T-helper 9 cell (primary cell): ENCODE measurements at places on chromosomes 1 and 21.

DNA sequence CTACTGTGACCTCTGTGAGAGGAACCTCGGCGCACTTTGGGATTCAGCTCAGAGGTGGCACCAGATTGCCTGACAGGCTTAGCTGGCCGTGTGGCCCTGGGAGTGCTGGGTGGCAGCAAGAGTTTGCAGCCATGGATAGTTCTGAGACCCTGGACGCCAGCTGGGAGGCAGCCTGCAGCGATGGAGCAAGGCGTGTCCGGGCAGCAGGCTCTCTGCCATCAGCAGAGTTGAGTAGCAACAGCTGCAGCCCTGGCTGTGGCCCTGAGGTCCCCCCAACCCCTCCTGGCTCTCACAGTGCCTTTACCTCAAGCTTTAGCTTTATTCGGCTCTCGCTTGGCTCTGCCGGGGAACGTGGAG lies 67.5 kb downstream of the DISC1 start:
- no peak for DNase-seq

GRCh38 chr1:168617974-168618750 lies 41.8 kb downstream of the XCL1 start:
- DNase-seq, result no peak

- DNase-seq, result no peak
Observed at GRCh38 chr1:178745260-178745659, 20.2 kb downstream of the RALGPS2 start.

GRCh38 chr21:44842721-44843445 lies 25.0 kb upstream of the SUMO3 start:
- no peak for DNase-seq

DNA sequence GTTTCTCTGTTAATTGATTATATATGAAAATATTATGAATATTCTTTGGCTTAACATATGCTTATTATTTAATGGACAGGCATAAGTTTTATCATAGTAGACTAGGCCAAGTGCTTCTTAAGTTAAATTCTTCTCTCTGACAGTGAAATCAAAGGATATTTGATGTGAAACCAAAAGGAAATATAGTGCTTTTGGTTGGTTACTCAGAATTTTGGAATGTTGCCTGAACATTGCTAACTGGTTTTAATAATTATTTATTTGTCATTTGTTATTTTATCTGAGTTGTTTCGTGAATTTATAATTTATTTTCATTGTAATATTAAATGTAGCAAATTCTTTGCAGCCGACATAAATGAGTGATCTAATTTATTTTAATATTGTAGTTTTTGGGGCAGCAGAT lies 18.3 kb downstream of the HOOK1 start:
- no peak for DNase-seq

DNA sequence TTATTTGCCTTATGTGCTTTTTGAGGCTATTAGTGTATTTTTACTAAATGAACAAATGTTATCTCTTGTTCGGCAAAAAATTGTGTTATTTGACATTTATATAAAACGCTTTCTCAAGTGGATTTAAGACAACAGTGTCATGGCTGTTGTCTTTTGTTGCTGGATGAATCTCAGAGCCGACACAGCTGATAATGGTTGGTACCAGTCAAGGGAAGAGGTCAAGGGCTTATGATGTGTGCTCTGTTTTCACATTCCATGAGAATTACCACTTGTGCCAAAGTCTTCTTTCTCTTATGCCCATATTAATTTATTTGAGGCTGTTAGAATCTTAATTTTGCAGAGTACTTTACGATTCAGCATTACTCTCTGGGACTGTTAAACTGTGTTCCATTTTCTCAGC lies 17.9 kb upstream of the CD101 start:
- DNase-seq, result no peak

DNA sequence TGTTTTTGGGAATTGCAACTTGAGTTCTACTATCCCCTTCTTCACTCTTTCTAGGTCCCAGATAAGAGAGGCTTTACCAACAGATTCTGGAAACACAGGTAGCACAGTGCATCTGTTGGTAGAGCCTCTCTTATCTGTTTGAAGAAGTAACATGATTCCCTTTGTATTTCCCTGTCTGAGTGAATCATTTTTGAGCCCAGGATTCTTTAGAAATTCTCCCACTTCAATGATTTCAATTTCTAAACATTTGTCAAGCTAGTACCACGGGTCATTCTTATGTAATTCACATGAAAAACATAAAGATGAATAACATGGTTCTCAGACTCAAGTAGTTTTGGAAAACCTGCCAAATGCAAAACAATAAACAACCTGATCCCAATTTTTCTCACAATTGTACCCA lies 72.0 kb upstream of the DUSP10 start:
- no peak for DNase-seq

GRCh38 chr1:1024771-1025699 lies 5.1 kb downstream of the AGRN start:
- DNase-seq, result no peak

GRCh38 chr21:34019402-34019801 lies 54.0 kb upstream of the MRPS6 start:
- no peak for DNase-seq

DNA sequence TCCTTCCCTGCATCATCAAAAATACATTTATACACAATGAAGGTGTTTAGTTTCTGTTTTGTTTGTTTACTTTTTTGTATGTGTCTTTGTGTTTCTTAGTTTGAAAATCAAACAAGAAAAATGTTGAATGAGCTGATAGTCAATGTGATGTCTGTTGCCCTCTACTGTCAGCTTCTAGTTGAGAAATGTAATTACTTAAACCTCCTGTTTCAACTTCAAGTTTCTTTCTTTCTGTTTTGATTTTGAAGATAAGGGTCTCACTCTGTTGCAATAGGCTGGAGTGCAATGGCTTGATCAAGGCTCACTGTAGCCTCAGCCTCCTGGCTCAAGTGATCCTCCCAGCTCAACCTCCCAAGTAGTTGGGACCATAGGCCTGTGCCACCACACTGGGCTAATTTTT lies 37.5 kb downstream of the SPTA1 start:
- no peak for DNase-seq

DNA sequence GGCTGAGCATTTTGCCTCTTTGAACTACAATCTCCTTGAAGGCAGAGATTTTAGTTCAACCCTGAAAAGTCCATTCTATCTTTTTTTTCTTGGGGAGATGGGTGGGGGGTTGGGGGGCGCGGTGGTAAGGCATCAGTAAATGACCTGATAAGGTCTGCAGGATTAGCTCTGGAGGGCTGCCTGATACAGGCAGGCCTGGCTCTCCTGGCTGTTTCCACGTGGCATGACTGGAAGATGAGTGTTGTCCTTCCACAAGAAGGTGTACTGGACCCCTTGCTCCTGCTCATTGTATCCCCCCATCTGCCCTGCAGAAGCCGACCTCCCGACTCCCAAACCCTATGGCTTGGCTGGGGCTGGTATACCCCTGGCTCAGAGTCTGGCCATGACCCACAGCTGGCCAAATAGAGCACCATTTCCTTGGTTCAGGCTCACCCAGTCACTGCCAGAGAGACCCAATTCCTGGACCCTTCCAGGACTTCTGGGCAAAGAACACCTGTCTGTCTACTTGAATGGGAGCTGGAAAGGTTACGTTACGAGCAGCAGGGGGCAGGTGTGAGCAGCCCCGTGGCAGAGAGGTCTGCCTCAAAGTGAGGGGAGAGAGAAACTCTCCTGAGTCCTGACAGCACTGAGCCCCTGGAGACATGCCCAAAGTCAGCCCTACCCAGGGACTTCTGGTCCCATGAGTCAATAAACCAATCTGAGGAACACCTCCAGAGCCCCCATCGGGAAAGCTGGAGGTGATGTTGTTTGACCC lies 17.0 kb downstream of the DHRS3 start:
- DNase-seq, result peak; percentile 59

DNA sequence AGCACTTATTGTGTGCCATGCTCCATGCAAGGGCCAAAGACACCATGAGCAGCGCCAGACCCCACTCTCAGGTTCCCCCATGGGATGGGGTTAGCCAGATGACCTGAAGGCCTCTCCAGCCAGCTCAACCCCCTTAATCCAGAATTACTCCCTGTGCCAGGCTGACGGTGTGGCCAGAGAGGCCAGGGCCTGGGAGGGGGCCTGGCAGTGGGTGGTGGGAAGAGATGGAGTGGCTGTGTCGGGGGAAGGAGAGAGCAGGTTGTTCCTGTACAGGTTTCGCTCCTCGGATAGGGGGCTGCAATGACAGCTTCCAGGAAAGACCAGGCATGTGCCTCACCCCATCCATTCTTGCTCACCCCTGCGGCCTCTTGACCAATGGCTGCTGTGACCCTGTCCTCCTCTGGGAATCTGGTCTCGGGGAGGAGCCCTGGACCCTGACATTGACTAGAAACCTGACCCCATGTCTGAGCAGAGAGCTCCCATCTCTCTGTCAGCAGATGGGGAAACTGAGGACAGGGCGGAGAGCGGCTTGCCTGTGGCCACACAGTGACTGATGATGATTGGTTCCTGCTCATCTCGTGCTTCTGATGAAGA lies 345.3 kb downstream of the MATN1 start:
- DNase-seq, result no peak

DNA sequence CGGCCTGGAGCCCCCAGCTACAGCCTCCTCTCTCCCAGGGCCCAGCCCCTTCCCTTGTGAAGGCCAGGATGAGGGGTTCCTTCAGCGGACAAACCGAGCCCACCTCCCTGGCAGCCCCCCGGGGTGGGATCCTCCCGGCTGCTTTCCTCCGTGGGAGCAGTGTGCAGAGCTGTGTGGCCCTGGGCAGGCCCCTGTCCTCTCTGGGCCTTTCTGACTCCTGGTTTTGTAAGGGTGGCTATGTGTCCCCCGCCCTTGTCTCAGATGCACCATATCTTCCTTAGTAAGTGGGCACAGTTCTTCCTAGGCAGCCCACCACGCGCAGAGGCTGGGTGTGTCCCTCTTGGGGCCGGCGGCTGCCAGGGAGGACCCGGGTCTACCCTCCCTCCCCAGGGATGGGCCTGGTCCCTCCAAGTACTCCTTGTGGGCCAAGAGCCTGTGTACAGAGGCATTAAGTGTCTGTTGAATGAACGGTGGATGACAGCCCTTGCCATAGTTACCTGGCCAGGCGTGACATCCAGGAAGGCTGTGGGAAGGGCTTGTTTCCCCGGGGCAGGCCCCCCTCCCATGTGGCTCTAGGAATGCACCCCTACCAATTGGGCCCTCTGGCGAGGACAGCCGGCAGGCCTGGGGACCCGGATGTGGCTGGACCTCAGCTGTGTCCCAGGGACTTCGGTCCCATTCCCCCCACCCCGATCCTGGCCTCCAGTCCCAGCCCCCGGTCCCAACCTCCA lies 3.8 kb downstream of the SMIM1 start:
- no peak for DNase-seq

DNA sequence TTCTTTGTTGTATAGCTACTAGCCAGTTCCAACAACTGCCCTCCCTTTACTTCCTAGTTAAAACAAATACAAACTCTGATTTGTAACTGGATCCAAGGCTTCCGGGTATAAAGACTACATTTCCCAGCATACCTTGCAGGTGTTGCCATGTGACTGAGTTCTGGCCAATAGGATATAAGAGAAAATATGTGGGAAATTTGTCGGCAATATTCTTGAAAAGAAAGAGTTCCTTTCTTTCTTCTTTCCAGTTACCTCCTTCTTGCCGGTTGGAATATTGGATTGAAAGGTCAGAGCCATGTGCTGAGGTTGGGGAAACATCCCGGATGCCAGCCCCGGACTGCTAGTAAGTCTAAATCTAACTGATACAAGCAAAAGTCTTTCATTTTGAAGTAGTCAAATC lies 23.0 kb upstream of the ZBTB40 start:
- DNase-seq, result no peak

DNA sequence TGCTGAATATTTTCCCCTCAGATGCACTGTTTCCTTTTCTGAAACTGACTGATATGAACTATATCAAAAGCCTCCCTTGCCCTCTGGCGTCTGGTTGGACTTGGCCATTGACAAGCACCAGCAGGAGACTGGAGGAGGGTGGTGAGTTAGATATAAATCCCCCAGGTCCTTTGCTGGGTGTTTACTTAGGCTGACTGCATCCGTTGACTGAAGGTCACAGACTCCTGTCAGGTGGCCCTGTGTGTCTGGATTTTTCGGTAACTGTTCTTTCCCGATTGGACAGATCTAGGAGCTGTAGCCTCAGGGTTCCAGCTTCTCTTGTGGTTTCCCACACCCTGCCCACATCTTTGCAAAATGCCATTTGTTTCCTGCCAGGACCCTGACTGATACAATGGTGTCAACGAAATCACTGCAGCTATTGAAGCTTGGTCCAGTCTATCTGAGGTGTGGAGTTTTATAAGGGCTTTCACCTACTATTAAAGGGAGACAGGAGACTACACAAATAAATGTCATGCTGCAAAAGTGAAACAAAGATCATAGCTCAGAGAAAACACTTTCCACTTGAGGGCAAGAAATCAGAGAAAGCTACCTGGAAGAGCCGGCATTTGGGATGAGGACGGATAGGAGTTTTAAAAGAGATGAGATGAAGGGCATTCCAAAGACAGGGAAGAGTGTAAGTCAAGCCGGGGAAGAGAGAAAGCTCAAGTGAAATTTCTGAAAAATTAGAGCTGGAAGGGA lies 1.5 kb upstream of the MAGI3 start:
- DNase-seq, result no peak

DNA sequence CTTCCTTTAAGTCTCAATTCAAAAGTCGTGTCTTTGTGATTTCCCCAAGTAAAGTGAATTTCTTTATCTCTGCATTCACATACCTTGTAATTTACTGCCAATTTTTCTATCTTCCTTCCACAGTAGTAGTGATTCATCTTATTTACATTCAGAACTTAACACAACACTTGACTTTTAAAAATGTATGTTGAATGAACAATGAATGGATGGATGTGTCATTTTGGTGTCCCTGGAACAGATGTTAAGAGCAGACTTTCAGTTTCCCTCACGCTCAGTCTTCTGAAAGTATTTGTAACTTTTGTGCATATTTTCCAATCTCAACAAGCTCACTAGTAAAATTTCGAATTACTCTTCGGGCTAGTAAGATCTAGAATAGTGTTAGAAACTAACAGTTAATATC lies 352.0 kb downstream of the HHIPL2 start:
- no peak for DNase-seq

DNA sequence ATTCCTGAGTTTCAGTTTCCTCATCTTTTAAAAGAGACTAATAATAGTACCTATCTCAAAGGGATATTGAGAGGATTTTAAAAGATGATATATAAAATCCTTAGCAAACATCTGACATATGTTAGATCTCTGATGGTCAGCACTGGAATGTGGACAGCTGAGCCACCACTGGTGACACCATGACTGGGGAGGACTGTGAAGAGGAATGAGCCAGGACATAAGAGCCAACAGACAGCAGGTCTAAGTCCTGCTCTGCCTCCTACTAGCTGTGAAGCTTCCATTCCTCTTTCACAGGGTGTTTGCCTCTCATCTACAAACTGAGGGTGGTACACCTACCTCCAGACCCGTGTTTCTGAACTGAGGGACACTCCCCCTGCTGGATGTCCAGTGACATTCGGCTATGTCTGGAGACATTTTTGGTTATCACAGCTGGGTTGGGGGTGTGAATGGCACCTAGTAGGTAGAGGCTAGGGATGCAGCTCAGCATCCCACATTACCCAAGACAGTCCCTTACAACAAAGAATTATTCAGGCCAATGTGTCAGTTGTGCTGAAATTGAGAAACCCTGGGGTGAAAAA lies 109.1 kb upstream of the OLIG2 start:
- no peak for DNase-seq
